NCI-H1417 treated with DMSO at 0.1 percent for 48 hours (cell line): ENCODE measurements at places on chromosomes 5 and 9.

DNA sequence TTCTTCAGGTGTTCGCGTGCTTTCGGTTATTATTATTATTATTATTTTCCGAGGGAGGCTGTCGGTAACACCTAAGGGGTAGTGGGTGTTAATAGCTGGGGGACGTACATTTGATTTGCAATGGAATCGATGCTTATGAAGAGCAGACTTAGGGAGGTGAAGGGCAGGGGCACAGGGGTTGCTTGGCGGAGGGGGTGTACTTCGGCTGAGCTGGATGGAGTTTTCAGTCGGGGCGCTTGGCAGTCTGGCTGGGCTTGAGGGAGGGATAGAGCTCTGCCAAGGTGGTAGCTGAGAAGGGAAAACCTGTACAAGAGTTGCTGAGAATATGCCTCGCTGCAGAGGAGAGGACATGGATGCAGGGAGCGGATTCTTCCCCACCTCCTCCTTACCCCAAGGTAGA is 617 bp upstream of the PTPRD start:
- DNase-seq = no peak

DNA sequence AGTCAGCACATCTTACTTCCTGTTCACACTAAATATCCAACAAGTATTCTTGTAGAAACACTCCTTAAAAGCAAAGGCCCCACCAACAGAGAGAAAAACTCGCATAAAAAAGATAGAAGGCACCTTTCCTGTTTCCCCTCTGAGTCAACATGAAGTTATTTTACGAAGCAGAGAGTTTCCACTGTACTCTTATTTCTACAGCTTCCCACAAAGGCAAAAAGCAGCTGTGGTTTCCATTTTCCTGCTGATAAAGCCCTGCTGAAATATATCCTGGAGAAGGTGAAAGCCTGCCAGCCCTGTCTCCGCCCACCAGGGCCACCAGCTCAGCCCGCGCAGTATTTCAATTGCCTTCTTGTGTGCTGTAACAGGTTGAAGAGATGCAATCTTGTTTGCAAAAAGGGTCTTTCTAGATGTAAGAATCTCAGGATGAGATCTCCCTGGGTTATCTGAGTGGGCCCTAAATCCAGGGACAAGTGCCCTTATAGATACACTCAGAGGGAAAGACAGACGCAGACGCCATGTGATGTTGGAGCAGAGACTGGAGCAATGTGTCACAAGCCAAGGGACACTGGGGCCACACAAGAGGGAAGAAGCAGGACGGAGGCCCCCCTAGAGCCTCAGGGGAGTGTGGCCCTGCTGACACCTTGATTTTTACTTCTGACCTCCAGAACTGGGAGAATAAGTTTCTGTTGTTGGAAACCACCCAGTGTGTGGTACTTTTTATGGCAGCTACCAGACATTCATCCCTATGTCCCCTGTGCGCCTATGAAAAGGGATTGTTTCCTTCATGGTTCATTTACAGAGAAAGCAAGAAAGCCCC is 19.9 kb downstream of the SEMA4D start:
- DNase-seq = no peak

DNA sequence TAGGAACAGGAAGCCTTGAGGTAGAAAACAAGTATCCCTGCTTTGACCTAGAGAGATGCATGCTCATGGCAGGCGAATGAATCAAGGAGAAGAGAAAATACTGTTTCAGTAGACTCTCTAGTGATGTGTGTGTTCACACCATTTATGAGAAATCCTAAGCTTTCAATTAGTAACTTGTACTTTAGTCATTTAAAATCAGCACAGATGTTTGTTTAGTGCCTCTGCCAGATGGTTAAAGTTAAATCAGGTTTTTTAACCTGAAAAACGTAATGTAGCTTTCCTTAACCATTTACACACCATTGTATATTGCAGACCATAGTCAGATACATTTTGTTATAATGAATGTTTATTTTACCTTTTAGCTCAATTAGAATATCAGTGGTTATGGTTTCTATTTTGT is 5.0 kb downstream of the TJP2 start:
- no peak for DNase-seq

GRCh38 chr5:36569491-36569890 is 36.9 kb upstream of the SLC1A3 start:
- DNase-seq = no peak
